ENCODE measurements at places on chromosomes 3 and 15. TPM values are rescaled to one million over a fixed set of nuclear protein-coding genes. Genes with fewer than 3 reads are reported as not detected.

Gene CACNA1D
- total RNA-seq: 0.96 TPM

Gene UCN2
- not detected for total RNA-seq

Gene NEK10
- total RNA-seq: 48.4 TPM

Gene PRKAR2A
- 33.0 TPM for total RNA-seq

Gene SV2B
- total RNA-seq: 2.2 TPM

- H3K27me3 ChIP-seq: no peaks in the 10 kb centered on the region
- no peak overlapping the region for H3K4me3 ChIP-seq
- H3K27ac ChIP-seq: peak overlapping the region; percentile 48
Measured at GRCh38 chr15:70856884-70857561, 3.1 kb upstream of the LARP6 start.

DNA sequence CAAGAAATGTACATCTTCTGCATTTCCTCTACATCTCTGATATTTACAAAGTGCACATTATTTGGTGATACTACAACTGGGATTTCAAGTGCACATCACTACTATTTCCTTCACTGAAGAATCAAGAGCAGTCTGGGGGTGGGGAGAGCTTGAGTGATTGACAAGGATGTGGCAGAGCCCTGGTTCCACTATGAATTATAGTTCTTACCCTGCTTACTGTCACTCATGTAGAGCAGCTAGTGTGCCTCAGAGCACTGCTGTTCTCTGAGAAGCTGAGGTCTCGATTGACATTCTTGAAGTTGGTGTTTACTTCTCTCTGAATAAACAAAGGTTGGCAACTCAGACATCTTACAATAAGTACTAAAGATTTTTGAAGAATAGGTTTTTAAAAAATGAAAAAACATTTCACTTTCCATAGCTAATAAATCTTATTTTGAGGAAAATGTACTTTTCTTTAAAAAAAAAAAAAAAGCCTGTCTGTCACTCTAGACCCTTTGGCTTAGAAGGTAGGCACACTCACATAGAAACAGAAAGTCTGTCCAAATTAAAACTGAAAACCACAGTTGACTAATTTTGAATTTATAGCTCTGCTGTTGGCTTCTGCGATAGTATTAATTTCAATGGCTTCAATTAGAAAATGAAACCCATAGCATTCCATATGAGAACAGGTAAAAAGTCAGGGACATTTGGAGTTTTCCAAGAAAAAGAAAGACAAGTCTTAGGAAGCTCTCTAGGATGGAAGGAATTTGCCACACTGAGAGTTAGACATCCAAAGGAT lies 5.6 kb downstream of the GREM1 start:
- no peaks in the 10 kb centered on the region for H3K36me3 ChIP-seq
- H3K4me3 ChIP-seq: no peak overlapping the region
- peaks cover under 1% of the 10 kb centered on the region for H3K27me3 ChIP-seq
- DNase-seq: no peak

DNA sequence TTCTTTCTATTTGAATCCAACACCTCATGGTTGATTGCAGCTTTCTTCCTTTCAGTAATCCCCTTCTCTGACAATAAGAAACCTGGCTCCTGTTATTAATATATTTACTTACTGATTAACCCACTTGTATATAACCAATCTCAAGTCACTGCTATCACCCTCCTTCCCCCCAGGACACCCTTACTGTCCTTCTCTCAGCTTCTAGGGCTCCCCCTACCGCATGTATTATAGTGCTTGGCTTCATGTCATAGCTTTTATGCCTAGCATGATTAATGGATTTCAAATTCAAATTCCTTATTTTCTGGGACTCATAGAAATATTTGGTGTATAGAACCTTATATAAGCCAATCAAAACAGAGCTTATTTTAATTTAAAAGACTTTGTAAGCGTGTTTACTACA lies 75.7 kb upstream of the BNIP2 start:
- no peaks in the 10 kb centered on the region for H3K36me3 ChIP-seq
- no peak overlapping the region for H3K27ac ChIP-seq
- DNase-seq: no peak
- no peak overlapping the region for H3K4me3 ChIP-seq
- no peaks in the 10 kb centered on the region for H3K4me1 ChIP-seq

- no peaks in the 10 kb centered on the region for H3K27me3 ChIP-seq
- DNase-seq: no peak
- no peaks in the 10 kb centered on the region for H3K36me3 ChIP-seq
- H3K27ac ChIP-seq: peak overlapping the region; percentile 66
- H3K4me3 ChIP-seq: no peak overlapping the region
Measured at GRCh38 chr15:39191871-39192291, 389.0 kb upstream of the THBS1 start.

DNA sequence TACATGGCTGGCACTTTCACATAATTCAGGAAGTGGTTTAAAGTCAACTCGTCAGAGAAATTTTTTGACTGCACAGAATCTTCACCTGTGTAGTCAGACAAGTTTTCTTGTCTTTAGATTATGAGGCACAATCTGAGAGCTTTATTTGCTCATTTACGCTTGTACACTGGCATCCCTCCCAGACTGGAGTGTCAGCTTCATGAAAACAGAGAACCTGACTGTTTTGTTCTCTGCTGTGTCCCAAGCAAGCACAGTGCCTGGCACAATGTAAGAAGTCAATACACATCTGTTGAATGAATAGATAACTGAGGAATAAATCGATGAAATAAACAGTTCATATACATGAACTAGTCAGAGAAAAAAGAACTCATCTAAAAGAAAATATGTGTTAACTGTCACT lies 846.1 kb upstream of the CFAP20DC start:
- H3K27me3 ChIP-seq: no peaks in the 10 kb centered on the region
- H3K36me3 ChIP-seq: no peaks in the 10 kb centered on the region
- H3K4me3 ChIP-seq: no peak overlapping the region
- DNase-seq: no peak

DNA sequence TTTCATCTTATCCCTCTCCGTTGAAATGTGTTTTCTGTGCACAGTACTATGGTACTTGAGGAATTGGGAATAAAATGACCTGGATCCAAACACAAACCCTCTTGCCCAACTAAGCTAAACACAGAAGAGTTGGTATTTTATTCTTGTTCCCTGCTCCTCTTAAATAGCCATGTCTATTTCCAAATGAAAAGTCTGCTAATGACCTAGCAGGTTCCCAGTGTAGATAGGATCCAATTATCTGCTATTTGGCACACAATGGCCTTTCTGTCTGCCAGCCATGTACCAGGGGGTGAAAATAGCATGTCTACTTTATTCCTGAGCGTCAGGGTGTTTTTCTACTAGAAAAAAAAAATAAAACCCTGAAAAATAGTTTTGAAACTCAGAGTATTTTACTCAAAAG lies 657.0 kb upstream of the NAALADL2 start:
- H3K27me3 ChIP-seq: no peaks in the 10 kb centered on the region
- no peak overlapping the region for H3K27ac ChIP-seq
- no peak for DNase-seq
- H3K4me3 ChIP-seq: no peak overlapping the region

GRCh38 chr3:14423197-14423743 lies 20.9 kb downstream of the SLC6A6 start:
- H3K27me3 ChIP-seq: no peaks in the 10 kb centered on the region
- no peaks in the 10 kb centered on the region for H3K4me1 ChIP-seq
- H3K27ac ChIP-seq: no peak overlapping the region
- DNase-seq: no peak

DNA sequence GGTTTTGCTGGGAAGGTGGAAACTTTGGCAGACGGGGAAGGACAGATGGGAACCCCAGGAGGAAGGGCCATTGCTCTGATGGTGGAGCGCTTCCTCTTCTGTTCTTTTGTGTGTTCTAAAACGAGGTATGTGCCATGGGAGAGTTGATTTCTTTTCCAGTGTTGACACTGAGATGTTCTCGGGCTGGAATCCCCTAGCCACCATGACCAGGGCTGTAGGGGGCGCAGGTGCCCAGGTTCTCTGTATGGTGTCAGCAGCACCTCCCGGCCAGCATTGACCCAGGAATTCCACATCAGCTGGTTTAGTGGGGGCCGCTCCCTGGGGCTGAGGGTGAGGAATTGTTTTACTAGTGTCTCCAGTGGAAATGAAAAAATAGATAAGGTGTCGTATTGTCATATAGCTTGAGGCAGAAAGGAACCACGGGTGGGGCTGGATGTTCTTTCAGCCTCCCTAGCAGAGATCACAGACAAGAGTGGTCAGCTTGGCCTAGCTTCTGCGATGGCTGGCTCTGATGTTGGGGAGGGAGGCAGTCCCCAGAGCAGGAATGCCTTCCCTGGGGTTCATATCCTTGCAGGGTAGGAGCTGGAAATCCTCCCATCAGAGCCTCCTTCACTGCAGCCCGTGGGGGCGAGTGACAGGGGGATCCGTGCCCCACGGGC lies 34.2 kb upstream of the ACAD9 start:
- no peak for DNase-seq
- no peaks in the 10 kb centered on the region for H3K27me3 ChIP-seq
- H3K27ac ChIP-seq: peak overlapping the region; percentile 60

DNA sequence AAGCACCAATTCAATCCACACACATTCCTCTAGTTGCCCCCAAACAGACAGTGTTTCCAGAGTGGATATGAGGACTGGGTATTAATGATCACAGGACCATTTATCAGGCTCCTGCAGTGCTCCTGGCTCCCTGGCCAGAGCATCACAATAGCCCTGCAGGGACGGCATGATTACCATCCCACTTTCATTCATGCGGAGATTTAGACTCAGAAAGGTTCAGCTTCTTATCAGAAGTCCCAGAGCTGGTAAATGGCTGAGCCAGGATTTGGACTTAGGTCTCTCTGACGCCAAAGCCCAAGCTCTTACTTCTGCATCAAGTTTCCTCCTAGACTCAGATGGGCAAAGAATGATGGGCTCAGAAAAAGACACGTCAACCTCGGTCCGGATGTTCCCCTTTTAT lies 2.9 kb upstream of the EPHB3 start:
- H3K4me3 ChIP-seq: no peak overlapping the region
- DNase-seq: no peak
- no peaks in the 10 kb centered on the region for H3K27me3 ChIP-seq

- H3K4me1 ChIP-seq: no peaks in the 10 kb centered on the region
- H3K27ac ChIP-seq: no peak overlapping the region
- DNase-seq: no peak
- no peak overlapping the region for H3K4me3 ChIP-seq
- H3K27me3 ChIP-seq: no peaks in the 10 kb centered on the region
Measured at GRCh38 chr15:66063147-66063546, 190.4 kb downstream of the MEGF11 start.

DNA sequence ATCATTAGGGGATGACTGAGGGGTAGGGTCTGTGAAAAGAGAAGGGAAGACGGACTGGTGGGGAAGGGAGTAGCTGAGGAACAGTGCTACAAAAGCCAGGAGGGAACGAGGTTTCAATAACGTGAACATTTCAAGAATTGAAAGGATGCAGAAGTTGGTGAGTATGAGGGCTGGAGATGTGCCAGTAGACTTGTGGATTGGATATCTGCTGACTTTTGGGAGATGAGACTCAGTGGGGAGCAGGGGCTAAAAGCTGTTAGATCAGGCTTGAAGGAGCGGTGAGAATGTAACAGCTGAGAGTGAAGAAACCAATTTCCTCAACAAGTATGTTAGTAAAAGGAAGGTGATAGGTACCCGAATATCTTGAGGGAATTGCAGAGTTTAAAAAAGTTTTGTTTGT lies 65.2 kb downstream of the GTPBP8 start:
- no peak overlapping the region for H3K27ac ChIP-seq
- no peaks in the 10 kb centered on the region for H3K36me3 ChIP-seq
- H3K27me3 ChIP-seq: no peaks in the 10 kb centered on the region
- DNase-seq: no peak
- H3K4me3 ChIP-seq: no peak overlapping the region

- H3K27me3 ChIP-seq: no peaks in the 10 kb centered on the region
- H3K4me1 ChIP-seq: no peaks in the 10 kb centered on the region
Measured at GRCh38 chr15:72796515-72797337, 13.2 kb upstream of the ADPGK start.

GRCh38 chr3:109806929-109807328 lies 469.6 kb upstream of the DPPA4 start:
- H3K4me1 ChIP-seq: no peaks in the 10 kb centered on the region
- H3K27me3 ChIP-seq: no peaks in the 10 kb centered on the region
- no peak for DNase-seq
- H3K27ac ChIP-seq: no peak overlapping the region

DNA sequence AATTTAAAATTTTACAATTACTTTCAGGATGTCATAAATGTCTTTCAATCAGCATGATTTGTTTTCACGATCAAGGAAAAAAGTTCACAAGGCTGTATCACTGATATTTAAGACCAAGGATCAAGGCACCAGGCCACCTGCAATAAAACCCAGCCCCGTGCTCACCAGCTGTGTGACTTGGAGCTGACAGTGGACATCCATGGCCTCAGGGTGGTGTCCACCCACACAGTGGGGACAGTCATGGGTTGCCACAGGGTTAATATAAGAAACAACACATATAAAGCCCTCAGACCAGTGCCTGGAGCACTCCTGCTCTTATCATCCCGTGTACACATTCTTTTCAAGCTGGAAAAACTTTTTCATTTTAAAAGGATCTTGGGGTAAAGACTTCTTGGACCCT lies 56.5 kb downstream of the PCSK6 start:
- DNase-seq: no peak
- no peak overlapping the region for H3K27ac ChIP-seq
- no peaks in the 10 kb centered on the region for H3K4me1 ChIP-seq
- no peak overlapping the region for H3K4me3 ChIP-seq
- H3K27me3 ChIP-seq: no peaks in the 10 kb centered on the region

- no peak overlapping the region for H3K27ac ChIP-seq
- H3K36me3 ChIP-seq: no peaks in the 10 kb centered on the region
- no peak for DNase-seq
- H3K27me3 ChIP-seq: no peaks in the 10 kb centered on the region
- no peaks in the 10 kb centered on the region for H3K4me1 ChIP-seq
Measured at GRCh38 chr3:24199300-24199699, 254.2 kb downstream of the NR1D2 start.

GRCh38 chr3:73556520-73557372 lies 68.0 kb downstream of the PDZRN3 start:
- peak overlapping the region; percentile 36 for H3K27ac ChIP-seq
- DNase-seq: no peak
- H3K36me3 ChIP-seq: no peaks in the 10 kb centered on the region
- no peaks in the 10 kb centered on the region for H3K27me3 ChIP-seq

GRCh38 chr3:120048355-120049041 lies 45.7 kb downstream of the GSK3B start:
- H3K4me1 ChIP-seq: peaks cover 10% of the 10 kb centered on the region
- no peaks in the 10 kb centered on the region for H3K27me3 ChIP-seq
- DNase-seq: no peak

GRCh38 chr3:138673641-138674530 lies 65.3 kb downstream of the FAIM start:
- no peak overlapping the region for H3K4me3 ChIP-seq
- H3K27me3 ChIP-seq: no peaks in the 10 kb centered on the region
- DNase-seq: no peak
- no peak overlapping the region for H3K27ac ChIP-seq

Measured in breast epithelium (tissue), 4 donors.